GM23248 (cell line): ENCODE measurements at places on chromosomes 2 and 18.

GRCh38 chr2:221553333-221553732 lies 18.8 kb downstream of the EPHA4 start:
- no peak for DNase-seq

- DNase-seq = no peak
Observed at GRCh38 chr2:38473333-38474005, 96.4 kb upstream of the ATL2 start.

GRCh38 chr18:34926683-34927082 lies 114.5 kb upstream of the MAPRE2 start:
- no peak for DNase-seq

GRCh38 chr2:235734688-235735231 lies 240.9 kb downstream of the AGAP1 start:
- DNase-seq = peak; percentile 34

DNA sequence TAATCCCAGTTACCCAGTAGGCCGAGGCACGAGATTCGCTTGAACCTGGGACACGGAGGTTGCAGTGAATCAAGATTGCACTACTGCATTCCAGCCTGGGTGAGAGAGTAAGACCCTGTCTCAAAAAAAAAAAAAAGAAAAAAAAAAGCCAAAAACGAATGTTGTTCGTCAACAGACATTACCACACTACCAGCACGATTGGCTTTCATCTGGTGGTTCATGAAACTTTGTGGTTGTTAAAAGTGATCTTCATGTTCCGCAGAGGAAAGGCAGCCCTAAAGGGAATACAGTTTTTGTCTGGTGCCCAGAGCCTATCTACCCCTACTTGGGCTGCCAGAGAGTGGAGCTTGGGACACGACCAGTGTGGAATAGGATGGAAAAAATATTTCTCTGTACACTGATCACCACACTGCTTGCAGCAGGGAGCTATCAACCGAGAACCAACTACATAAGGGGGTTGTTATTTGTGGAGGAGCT lies 13.6 kb upstream of the CXCR4 start:
- DNase-seq = no peak

- DNase-seq = no peak
Observed at GRCh38 chr2:233007270-233007669, 5.8 kb downstream of the NGEF start.

- DNase-seq = peak; percentile 68
Observed at GRCh38 chr2:216320852-216321251, 51.4 kb downstream of the MARCHF4 start.

DNA sequence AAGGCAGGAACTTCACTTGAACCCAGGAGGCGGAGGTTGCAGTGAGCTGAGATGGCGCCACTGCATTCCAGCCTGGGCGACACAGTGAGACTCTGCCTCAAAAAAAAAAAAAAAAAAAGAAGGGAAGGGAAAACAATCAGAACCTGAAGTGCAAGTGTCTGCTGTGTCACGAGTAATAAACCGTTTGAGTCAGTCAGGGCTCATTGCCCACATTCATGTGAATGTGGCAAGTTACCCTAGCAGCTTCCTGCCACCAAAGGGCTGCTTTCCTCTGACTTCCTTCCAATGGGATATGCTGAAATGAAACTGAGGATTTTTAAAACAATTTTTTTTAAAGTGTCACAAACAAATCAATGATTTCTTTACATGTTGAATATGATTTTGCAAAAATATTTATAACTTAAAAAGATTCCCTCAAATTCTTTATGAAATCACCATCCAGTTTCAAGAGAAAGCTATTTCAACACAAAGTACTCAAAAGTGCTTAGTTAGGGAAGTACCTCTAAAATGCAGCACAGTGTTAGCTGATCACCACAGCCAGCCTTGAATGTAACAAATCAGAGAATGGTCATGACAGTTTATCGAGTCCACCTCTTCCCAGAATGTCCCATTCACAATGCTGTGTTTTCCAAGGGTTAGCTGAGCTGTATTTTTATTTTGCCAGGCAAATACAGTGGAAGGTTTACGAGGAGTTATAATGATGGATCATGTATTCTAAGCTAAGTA lies 36.4 kb downstream of the WDSUB1 start:
- DNase-seq = peak; percentile 93

- DNase-seq = no peak
Observed at GRCh38 chr18:29226213-29226612, 1049.3 kb upstream of the CDH2 start.

DNA sequence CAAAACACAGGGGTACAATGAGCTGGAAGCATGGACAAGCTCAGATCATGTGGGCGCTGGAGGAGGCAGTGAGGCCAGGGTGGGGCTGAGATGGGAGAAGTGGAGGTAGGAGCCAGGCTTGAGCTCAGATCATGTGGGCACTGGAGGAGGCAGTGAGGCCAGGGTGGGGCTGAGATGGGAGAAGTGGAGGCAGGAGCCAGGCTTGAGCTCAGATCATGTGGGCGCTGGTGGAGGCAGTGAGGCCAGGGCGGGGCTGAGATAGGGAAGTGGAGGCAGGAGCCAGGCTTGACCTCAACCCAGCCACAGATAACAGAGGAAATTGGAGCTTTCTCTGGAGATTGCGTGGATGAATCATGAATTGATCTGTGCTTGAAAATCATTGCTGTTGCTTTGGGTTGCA lies 48.3 kb upstream of the TMEM18 start:
- DNase-seq = no peak

GRCh38 chr2:207139552-207139951 lies 26.2 kb downstream of the KLF7 start:
- no peak for DNase-seq

GRCh38 chr2:5911718-5912117 lies 219.5 kb downstream of the SOX11 start:
- DNase-seq = no peak

- no peak for DNase-seq
Observed at GRCh38 chr18:42614619-42615293, 500.7 kb downstream of the RIT2 start.

DNA sequence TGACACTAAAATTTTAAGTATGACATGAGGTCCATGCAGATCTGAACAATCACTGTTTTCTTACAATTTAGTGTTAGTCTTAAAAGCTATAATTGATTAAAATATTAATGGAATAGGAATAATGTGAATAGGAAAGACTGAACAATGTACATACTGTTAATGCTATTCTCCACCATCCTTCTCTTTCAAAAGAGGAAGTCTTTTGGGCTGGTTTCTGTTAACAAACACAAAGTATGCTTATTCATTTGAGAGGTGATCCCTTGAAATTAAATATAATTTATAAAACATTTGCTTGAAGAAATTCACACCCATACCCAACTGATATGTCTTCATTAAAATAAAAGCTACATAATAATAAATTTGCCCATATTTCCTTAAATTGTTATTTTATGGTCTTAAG lies 2.3 kb downstream of the STPG4 start:
- no peak for DNase-seq

DNA sequence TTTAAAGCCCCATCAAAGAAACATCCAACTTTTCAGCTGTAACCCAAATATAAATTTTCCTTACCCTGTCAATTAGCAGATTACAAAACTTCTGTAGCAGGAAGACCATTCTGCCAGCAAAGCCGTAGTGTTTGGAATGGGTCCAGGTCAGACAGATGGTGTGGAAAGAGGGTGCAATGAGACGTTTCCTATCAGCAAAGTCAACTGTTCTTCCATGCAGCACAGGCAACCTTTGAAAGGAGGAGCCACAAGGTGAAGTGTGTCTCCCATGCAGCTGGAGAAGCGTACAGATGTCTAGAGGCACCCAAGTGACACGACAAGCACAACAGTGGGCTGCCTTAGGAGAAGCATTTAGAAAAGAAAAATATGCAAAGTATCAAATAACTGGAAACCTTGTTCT lies 83.7 kb downstream of the SP3 start:
- DNase-seq = no peak

DNA sequence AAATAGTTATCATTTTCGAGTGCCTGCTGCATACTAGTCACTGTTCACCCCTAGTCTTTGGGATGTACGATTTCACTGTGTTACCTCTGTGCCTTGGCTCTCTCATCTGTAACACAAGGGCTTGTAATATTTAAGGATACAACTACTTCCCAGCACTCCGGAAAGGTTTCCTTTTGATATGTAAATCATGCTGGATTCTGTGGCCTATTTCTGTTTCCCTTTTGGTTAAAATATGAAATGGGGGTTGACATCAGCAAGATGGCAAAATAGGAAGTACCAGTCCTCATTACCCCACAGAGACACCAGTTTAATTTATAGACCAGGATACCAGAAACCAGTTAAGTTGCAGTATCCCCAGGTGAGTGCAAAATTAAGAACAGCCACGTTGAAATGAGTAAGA lies 23.5 kb downstream of the PSMG2 start:
- DNase-seq = no peak

DNA sequence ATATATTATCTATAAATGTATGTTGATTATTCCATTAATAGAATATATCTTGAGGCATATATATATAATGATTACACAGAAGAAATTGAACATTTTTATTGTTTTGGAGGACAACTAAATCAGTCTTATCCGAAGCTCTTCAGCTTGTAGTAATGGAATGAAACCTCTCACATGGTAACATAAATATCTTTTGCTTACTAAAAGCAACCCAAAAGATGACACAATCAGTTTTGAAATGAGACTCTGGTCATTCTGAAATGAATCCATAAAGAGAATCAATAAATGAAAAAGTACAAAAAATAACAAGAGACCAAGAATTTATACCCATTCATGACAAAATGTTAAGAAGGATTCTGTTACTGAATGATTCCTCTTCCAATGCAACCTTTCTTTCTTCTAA lies 110.2 kb downstream of the FIGN start:
- DNase-seq = no peak

DNA sequence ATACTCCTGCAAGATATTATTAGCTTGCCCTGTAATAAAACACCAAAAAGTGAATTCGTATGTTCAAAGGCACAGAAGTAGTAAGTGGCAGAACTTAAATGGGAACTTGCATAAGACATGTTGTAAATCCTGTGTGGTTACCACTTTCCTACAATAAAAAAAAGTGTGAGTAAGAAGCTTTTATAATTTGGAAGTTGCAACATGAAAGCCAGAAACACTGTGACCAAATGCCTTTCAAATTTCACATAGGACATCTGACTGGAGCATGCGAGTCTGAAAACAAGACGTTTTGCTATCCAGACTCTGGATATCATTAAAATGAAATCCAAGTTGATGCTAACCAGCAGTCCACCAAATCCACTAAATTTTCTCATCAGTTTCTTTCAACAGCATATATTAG lies 886.2 kb upstream of the NRXN1 start:
- DNase-seq = peak; percentile 77
